ENCODE measurements at places on chromosomes 6 and 20. TPM values are rescaled to one million over a fixed set of nuclear protein-coding genes. Genes with fewer than 3 reads are reported as not detected.
A peak's percentile ranks its signal among the peaks of the same experiment; 100 is the strongest.

TINAG gene
- total RNA-seq: not detected

- DNase-seq: no peak
These were observed 26.6 kb downstream of the NCOA6 start for GRCh38 chr20:34798871-34799270.

DNA sequence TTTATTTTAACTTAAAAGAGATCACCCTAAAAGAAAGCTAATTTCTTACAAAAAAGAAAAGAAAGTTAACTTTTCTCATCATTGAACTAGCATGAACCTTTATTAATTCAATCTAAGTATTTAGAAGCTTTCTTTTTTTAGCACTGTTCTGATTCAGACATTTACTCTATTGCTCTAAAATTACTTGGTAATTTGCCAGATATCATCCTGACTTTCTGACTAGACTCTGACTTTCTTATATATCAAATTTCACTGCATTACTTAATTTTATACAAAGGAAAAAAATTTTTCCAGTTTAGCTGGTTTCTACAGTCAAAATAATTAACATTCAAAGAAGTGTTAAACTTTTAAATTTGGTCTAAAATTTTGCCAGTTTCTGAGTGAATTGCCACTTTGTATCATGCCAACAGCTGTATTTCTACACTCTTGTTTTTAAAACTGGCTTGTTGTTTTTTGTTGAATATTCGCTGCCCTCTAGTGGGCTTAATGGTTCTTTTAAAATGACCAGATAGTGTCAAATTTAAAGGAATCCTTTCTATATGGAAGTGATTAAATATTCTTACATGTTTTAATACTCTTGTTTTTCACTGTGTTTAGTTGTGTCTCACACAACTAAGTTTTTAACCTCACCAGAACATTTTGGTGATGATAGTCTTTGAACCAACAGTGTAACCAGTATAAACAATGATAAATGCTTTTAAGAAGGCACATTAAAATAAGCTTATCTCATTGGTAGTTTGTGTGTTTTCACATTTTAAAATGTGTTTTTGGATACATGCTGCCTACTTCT, 102.0 kb downstream of the POPDC3 start:
- peak; percentile 22 for DNase-seq

DNA sequence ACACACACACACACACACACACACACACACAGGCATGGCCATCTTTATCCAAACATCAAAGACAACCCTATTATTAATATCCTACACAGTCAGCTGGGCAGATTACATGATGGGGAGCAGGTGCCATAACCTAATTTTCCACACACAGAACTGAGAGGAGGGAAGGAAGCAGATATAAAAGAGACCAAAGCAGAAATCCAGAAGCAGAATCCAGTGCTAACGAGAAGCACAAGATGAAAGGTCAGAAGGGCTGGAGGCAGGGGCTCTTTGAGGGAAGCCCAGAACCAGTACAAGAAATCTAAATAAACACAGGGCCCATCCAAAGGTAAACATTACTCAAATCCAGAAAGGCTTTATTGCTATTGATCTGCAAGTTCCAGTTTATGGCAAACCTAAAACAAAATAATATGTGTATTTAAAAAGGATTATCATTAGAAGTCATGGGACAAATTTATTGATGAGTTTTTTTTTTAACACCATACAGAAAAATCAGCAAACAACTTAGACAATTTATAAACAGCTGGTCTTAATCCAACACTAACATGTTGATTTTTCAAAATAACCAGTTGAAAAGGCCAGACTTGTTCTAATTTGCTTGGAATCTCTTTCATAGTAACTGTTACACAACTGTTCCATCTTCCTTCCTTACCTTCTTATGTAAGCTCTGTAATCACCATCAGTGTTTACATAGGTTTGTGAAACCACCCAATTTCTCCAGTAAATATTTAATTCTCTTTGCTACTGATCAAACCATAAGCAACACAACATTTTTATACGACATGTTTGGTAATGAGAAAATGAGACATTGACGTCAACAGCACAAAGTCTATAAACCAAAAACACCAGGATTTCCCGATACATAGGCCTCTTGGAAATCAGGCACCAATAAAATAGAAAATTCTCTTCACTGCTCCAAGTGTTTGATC, 34.2 kb downstream of the SLC23A2 start:
- DNase-seq: no peak

TFAP2D gene
- not detected for total RNA-seq

DNA sequence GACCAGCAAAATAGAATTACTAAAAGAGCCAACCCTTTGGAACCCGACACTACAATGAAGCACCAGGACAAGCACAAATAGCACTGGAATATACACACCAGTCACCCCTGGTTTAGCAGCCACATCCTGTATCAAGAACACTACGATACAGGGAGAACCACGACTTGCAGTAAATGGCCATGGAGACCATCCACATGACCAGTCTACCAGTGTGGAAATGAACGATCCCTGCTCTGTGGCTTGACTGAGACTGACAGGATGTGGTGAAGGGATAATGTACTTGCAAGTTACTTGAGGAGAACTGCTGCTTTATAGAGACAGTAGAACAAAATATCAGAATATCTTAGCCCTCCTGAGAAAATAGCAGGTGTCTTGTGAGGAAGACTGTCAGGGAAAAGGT, 169.6 kb downstream of the COL9A1 start:
- no peak for DNase-seq

GRCh38 chr20:4666001-4666479, 55.7 kb upstream of the PRND start:
- no peak for DNase-seq

Measured in Caco-2 (cell line).